ENCODE measurements at places on chromosomes 5 and 9.

GRCh38 chr5:126972062-126972895 is 58.1 kb downstream of the MARCHF3 start:
- DNase-seq: no peak

DNA sequence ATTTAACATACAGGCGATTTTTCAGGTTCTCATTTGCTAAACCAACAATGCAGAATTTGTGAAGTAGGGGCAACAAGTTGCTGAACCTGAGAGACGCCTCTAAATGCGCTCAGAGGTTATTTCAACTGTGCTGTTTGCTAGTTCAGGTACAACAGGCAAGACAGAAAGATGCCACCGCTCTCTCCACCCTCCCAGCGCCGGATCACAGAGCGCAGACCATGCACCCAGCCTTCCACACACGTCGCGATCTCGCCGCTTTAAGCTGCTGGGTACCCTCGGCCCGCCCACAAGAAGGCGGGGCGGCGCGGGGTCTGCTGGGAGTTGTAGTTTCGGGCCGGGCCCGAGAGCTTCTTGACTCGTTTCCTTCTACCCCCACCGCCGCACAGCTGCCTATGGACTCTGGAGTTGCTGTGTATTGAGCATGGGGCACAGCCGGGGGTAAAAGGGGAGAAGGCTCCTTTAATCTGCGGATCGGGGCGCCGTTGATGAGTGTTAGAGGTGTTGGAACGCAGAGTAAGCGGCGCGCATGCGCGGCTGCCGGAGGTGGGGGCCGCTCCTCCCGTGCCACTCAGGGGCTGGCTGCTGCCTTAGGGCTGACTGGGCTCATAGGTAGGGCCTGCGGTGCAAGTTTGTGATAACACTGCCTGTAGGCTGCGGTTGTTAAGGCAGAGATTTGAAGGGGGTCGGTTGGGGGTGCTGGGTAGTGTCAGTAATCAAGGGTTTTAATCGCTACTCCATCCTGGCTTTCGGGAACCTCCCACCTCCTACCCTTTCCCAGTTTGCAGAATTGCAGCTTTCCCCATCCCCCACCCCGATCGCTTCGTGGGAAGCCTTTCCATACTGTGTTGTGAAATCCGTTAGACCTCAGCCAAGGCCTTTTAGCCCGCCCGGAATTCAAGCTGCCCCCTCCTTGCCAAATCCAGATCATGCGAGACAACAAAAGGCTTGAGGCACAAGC is 40.3 kb upstream of the ABCA1 start:
- peak; percentile 73 for DNase-seq

DNA sequence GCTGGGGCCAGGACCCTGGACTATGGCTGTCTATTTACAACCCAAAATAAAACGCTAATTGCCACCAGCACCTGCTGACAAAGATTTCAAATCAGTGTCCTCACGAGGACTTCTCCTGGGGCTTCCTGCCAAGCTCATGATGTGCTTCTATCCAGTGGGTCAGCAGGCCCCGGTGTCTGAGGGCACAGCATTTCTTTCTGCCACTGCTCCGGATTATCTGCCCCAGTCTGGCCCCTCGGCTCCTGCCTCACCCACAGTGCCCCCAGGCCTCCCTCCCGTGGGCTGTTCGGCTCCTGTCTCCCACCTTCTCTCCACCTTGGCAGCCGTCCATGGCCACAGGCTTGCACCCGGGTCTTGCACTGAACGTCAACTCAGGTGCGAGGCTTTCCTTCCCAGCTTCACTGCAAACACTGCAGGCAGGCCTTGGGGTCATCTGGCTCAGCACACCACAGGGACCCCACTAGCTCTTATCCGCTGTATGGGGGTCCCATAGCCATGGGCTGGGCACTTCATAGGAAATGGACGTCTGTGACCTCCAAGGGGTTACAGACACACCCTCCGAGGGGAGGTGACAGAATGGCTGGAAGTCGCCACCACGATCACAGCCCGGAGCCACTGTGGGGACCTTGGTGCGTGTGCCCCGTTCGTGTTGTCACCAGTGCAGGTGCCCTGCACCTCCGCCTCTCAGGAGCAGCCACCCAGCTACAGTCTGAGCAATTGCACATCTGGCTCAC is 43.8 kb upstream of the FCN1 start:
- DNase-seq: no peak

GRCh38 chr9:5879419-5880181 is 11.1 kb upstream of the MLANA start:
- DNase-seq: no peak

GRCh38 chr9:117392992-117393391 is 21.9 kb downstream of the ASTN2 start:
- DNase-seq: no peak

Data from activated T-helper 1 cell treated with anti-CD3 and anti-CD28 coated beads, Interleukin-2, amount 50 U/mL, for 16 hours (primary cell).